ENCODE measurements at places on chromosomes 7 and 10.

DNA sequence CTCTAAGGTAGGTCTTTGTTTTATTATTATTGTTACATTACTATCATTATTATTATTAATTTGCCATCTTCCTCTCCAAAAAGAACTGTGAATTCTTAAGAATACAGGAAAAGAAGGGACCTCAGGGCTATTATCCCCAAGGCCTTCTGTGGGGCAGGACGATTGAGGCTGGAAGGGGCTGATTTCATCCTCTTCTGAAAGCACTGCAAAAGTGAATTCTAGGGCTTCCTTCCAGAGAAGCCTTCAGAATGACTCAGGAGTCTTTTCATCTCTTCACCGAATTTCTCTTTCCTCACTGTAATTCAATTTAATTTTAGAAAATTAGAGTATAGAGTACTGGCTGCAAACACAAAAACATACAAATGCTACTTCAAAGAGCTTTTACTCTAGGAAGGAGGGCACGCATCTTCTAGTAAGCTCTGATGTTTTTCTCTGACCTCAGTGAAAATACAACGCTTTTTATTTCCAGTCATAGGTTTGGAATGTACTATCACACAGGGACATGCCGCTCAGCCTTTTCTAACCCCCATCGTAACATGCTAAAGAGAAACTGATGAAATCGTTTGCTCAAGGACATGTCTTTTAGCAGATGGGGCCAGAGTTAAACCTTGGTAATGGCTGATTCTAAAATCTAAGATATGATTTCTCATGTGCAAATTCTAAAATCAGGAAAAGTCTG is 280.2 kb upstream of the PITRM1 start:
- DNase-seq, result no peak

- DNase-seq, result no peak
Measured at GRCh38 chr7:90944021-90944420, 320.2 kb upstream of the FZD1 start.

- DNase-seq, result no peak
Measured at GRCh38 chr7:101941481-101942383, 124.3 kb downstream of the CUX1 start.

DNA sequence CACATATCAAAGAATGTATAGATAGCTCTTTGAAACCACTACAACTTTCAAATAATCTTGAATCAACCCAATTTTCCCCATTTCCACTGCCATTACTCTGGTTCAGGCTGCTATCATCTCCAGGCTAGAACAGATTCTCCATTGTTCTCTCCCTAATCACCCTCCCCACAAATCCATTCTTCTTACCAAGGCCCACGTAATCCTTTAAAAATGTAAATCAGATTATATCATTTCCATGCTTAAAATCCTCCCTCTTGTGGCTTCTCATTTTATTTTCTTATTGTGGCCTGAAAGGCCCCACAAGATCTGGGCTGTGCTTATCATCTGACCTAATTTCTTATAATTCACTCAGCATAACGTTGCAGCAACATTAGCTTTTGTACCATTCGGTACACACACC is 3.0 kb upstream of the PON1 start:
- peak; percentile 42 for DNase-seq

- DNase-seq, result no peak
Measured at GRCh38 chr7:34338961-34339526, 319.0 kb upstream of the NPSR1 start.

DNA sequence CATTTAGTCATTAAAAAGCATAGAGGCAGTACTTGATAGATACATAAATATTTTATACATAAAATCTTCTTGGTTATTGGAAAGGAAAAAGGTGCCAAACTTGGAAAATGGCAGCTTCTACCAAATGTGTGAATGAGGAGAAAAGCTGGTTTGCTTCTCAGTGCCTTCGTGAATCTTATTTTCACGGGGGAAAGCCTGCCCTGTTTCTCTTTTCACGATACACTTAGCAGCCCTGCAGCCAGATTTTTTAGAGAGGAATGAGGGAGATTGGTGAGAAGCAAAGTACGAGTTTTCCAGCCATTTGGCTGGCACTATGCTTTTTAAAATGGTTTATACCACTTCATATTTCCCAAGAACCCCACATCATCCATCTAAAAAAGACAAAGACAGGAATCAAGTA is 22.9 kb upstream of the C1QL3 start:
- no peak for DNase-seq

- no peak for DNase-seq
Measured at GRCh38 chr7:47551668-47552440, 30.1 kb downstream of the TNS3 start.

GRCh38 chr10:114538181-114538906 is 119.7 kb downstream of the ABLIM1 start:
- DNase-seq, result no peak

- DNase-seq, result peak; percentile 3
Measured at GRCh38 chr10:62424026-62424425, 49.9 kb downstream of the ZNF365 start.

DNA sequence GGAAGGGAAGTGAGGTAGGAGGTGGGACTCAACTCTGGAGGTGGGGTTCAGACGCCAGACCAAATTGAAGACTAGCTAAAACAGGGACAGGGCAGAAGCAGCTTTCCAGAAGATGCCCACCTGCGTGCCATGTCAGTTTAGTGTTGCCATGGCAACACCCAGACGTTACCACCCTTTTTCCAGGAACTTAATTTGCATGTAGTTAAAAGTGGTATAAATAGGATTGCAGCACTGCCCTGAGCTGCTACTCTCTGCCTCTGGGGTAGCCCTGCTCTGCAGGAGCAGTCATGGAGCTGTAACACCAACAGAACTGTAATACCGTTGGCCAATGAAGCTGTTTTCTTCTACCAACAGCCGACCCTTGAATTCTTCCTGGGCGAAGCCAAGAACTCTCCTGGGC is 93.8 kb downstream of the PRKCQ start:
- no peak for DNase-seq

- no peak for DNase-seq
Measured at GRCh38 chr10:132385389-132385667, 11.7 kb upstream of the PWWP2B start.

- DNase-seq, result no peak
Measured at GRCh38 chr10:87598700-87599099, 61.0 kb upstream of the PAPSS2 start.

GRCh38 chr10:78749200-78749599 is 319.6 kb upstream of the ZMIZ1 start:
- no peak for DNase-seq

- no peak for DNase-seq
Measured at GRCh38 chr7:58086871-58087535, 637.0 kb downstream of the ZNF716 start.

DNA sequence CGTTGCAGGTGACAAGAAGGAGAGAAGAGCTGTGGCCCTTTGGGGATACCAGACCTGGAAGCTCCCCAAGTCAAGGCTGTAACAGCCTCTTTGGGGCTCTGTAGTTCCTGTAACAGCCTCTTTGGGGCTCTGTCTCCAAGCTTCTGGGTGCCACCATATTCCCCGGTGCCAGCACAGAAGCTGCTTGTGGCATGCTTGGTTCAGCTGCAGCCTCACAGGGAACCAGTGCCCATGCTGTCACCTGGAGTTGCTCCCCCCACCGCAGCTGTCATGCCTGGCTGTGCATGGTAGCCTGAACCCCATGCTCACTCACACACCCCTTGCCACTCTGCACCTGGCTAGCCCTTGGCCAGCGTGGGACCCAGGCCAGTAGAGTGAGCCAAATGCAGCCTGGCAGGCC is 109.1 kb downstream of the ELAPOR2 start:
- no peak for DNase-seq

GRCh38 chr7:140456551-140457051 is 22.7 kb downstream of the MKRN1 start:
- DNase-seq, result no peak

DNA sequence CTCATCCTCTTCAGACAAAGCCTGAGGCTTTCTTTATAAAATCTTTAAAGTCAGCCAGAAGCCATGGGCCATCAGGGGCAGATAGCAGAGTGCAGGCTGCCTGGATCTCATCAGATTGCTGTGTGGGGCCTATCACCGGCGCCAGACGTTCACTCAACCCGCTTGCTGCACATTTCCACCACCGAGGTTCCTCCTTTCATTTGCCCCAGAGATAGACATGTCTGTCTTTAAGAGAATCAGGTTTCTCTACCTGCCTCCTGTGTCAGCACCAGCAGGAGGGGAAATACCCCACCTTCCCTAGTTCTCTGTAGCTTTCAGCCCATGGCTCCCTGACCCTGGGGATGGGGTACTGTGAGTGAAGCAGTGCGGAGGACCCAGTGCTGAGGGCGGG is 22.0 kb downstream of the SLC18A2 start:
- DNase-seq, result no peak

Measured in NCI-H82 (cell line).